Osteoblast (primary cell): ENCODE measurements at places on chromosomes 1 and 21. TPM values are rescaled to one million over a fixed set of nuclear protein-coding genes. Genes with fewer than 3 reads are reported as not detected.

DNA sequence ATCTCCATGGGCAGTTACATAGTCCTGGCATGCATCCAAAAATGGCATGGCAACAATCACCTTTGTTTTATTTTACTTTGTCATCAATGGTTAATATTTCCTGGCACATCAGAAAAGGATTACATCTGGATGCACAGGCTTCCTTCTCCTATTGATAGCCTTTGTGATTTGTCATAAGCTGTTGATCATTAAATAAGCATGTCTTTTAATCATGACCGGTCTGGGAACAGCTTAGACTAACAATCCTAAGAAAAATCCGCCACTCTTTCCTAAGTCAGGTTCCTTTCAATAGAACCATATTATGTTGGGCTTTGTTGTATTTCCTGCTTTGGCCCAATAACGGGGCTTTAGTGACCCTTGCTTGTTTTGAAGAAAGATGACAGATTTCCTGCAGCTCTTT, 330.6 kb downstream of the DUSP10 start:
- DNase-seq = peak; percentile 35

DNA sequence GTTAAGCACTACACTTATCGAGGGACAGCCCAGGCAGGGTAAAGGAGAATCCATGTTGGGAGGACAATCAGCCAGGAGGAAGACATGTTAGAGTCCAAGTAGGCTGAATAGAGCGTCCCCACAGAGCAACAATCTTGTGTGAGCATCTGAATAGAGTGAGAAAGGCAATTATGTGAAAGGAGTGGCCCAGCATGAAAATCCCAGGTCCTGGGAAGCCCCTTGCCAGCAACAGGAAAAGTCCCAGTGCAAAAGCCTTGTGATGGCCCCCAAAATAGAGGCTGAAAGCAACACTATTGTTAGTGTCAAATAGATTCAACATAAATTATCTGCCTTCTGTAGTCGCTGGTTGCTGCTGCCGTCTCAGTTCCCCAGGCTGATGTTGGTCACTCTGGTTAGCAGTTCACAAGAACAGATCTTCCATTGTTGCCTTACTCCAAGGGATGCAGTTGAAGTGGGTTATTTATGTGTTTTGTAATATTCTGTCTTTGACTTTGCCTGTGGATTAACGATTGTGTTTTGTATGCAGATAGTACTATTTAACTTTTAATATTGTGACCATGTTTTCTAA, 12.1 kb upstream of the ABL2 start:
- no peak for DNase-seq

TMEM82 gene
- total RNA-seq = not detected in 2 replicates

SYT14 gene
- total RNA-seq = 0.29 and 0.36 TPM in 2 replicates

- peak; percentile 19 for DNase-seq
These were observed 41.2 kb downstream of the OLFML2B start for GRCh38 chr1:161982507-161982895.

WDR3 gene
- total RNA-seq = 9.1 and 11.2 TPM in 2 replicates

OTUD7B gene
- total RNA-seq = 18.3 and 18.5 TPM in 2 replicates

FNDC5 gene
- total RNA-seq = 0.36 TPM in 1 of 2 replicates, not detected in the other

- DNase-seq = no peak
These were observed 161.1 kb downstream of the EDEM3 start for GRCh38 chr1:184593597-184593996.

LHX8 gene
- total RNA-seq = not detected in 2 replicates

PLA2G2A gene
- not detected in 2 replicates for total RNA-seq

- no peak for DNase-seq
These were observed 134.9 kb upstream of the B3GALT2 start for GRCh38 chr1:193321242-193321840.

KRTAP10-12 gene
- total RNA-seq = not detected in 2 replicates

USP21 gene
- total RNA-seq = 8.0 and 9.1 TPM in 2 replicates

C4BPA gene
- total RNA-seq = not detected in 2 replicates

KCNK2 gene
- 86.9 and 161 TPM in 2 replicates for total RNA-seq

PLA2G5 gene
- 1.8 and 2.9 TPM in 2 replicates for total RNA-seq

DNA sequence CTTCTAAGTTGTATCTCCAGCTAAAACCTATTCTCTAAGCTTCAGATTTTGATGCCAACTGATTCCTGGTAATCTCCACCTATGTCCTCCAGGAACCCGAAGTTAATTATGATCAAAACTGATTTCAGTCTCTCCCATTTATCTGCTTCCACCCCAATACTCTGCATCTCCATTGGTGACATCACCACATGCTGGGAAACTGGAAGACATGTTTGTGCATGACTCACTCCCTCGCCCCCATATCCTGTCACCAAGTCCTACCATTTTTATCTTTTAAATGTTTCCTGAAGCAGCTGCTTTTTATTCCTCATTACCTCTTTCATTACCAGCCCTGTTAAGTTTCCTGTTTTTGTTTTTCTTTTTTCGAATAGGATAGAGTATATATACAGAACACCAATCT, 228.5 kb downstream of the LRRC40 start:
- DNase-seq = peak; percentile 52

- DNase-seq = no peak
These were observed 46.9 kb downstream of the YARS1 start for GRCh38 chr1:32770221-32770731.

IL6R gene
- 5.3 and 8.0 TPM in 2 replicates for total RNA-seq

- no peak for DNase-seq
These were observed 208.7 kb downstream of the HLX start for GRCh38 chr1:221087919-221088318.

GRCh38 chr1:47030170-47030805, 6.8 kb downstream of the CYP4X1 start:
- peak; percentile 39 for DNase-seq

CD84 gene
- 0.29 and 0.36 TPM in 2 replicates for total RNA-seq

GRCh38 chr1:85058786-85059185, 10.5 kb upstream of the MCOLN3 start:
- DNase-seq = no peak

DNA sequence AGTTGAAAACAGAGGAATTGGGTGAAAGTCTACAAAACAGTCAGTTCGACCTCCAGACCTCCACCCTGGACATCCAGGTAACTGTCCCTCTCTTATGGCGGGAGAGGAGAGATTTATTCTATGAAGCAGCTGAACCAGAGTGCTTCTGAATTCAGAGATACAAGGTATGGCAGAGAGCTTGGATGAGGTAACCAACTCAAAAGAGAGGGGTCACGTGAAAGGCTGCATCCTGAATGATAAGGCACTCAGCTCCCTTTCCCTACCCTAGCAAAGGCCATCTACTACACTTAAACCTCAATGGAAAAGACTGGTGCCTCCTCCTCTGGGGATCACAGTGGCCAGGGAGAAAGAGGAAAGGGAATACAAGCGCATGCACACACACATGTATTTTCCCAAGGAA, 88.4 kb upstream of the KCNA3 start:
- DNase-seq = no peak

DNA sequence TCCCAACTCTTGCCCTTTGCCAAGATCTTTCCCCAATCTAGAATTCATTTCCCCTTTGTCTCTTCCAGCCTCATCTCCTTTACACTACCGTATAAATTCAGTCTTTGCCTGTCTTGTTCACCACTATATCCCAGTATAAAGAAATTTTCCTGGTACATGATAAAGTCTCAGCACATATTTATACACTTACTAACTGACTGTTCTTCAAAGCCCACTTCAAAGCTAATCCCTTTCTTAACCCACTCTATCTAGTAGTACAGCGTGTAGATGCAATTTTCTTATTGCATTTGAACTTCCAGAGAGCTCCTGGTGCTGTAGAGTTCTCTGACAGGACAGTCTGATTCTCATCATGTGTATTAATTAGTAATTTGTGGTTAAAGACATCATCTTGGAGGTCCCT, 78.1 kb downstream of the LRRC53 start:
- no peak for DNase-seq

DNA sequence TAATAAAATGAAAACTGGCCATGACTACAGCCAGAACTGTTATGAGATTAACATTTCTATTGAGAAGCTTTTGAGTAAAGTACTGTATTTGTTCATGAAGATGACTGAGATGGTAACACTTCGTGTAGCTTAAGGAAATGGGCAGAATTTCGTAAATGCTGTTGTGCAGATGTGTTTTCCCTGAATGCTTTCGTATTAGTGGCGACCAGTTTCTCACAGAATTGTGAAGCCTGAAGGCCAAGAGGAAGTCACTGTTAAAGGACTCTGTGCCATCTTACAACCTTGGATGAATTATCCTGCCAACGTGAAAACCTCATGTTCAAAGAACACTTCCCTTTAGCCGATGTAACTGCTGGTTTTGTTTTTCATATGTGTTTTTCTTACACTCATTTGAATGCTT, 164.0 kb downstream of the NEK7 start:
- DNase-seq = no peak
